ENCODE measurements at places on chromosomes 7 and 10.

DNA sequence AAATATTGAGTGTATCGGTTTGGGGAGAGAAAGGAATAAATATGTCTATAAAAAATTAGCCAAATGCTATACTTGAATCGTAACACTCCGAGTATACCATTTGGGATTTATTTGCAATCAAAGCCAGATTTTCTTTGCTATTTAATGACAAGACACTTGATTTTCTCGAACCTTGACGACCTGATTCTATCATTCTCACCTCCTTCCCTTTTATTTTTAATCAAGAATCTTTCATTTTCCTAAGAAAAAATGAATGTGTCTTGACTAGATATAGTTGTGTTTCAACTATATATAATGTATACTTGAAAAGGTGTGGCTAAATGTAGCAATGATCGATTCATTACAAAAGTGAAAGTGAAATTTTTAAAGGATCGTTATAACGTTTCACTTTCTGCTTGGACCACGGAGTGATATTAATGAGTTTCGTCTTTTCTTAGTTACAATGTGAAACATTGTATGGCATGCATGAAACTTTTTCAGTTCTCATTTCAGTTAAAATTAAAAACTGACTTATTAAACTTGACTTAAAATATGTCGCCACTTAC is 562 bp downstream of the NUB1 start:
- no peak for DNase-seq

GRCh38 chr7:104252409-104253134 is 44.8 kb upstream of the ORC5 start:
- peak; percentile 68 for DNase-seq

- no peak for DNase-seq
These were observed 34.6 kb downstream of the MALSU1 start for GRCh38 chr7:23333671-23334246.

DNA sequence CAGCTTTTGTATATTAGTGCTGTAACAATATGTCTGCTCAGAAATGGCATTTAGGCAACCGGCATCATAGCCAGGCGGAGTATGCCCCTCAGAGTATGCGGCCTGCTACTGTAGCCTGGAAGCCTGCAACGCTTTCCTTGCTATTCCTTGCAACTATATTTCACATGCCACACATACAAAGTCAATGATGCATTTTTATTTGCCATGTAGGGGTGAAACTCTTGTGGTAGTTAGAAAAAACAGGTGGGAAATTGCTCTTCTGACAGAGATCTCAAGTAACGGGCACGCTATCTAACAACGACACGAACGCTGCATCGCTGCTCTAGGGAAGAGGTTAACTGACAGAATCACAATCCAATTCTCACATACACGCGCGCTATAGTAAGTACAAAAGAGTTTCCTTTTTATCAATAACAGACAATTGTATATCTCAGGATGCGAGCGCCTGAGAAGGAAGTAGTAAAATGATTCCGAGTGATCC is 5.9 kb downstream of the EBF3 start:
- DNase-seq = peak; percentile 57

GRCh38 chr7:650339-651031 is 76.0 kb upstream of the DNAAF5 start:
- no peak for DNase-seq
